Fibroblast of skin of left biceps (primary cell): ENCODE measurements at places on chromosomes 5 and 9.

DNA sequence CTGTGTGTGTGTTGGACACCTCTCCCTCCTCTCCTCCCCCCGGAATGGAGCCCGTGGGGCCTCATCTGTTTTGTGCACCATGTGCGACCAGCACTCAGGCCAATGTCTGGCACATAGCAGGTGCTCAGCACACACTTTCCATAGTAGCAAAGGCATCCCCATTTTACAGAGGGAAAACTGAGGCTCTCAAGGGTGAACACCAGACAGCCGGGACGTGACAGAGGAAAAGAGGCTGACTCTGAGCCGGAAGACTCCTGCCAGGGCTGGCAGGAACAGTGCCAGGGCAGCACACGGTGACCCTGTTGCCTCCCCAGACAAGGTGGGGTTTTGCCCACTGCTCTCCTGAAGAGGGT, 1.8 kb upstream of the AGPAT2 start:
- no peak for DNase-seq

DNA sequence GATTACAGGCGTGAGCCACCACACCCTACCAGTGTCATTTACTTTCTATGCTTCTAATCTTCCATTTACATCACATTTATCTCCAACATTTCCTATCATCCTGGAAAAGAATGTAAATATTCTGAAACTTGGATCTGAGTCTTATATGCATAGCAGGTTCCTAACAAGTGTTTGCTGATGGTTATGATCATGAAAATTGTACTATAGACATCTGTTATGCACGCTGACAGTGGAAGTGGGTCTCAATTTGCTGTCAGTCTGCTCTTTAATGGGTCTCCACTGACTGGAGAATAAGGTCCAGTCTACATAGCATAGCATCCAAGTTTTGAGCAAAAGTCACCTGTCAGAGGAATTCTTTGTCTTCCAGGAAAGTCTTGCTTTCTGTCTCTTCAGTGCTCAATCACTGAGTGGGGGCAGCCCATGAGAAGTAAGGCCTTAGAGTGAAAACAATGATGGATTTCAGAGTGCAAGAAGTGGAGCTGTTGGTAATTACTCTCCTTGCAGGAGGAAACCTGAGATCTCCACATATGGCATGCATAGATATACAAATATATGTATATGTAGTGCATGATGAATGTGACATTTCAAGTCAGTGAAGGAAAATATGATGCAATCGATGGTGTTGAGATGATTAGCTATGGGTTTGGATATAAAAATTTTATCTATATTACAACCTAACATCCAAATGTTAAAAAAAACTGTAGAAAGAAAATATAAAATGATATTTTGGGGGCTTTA, 29.2 kb upstream of the MSANTD3 start:
- no peak for DNase-seq

DNA sequence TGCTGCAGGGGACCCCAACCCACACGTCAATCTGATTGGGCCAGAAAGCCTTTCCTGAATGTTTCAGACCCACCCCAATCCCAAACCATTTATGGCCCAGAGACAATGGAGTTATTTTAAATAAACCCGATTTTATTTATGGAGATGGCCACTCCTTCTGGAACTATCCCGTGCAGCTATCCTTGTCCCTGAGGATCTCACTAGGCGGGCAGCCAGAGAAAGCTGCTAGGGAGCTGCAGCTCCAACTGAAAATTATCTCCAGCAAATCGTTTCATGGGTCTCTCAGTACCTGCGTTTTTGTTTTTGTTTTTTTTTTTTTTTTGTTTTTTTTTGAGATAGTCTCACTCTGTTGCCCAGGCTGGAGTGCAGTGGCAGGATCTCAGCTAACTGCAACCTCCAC, 23.0 kb downstream of the C1QTNF2 start:
- DNase-seq = no peak

- DNase-seq = no peak
These were observed 19.6 kb downstream of the PRUNE2 start for GRCh38 chr9:76886318-76886717.

DNA sequence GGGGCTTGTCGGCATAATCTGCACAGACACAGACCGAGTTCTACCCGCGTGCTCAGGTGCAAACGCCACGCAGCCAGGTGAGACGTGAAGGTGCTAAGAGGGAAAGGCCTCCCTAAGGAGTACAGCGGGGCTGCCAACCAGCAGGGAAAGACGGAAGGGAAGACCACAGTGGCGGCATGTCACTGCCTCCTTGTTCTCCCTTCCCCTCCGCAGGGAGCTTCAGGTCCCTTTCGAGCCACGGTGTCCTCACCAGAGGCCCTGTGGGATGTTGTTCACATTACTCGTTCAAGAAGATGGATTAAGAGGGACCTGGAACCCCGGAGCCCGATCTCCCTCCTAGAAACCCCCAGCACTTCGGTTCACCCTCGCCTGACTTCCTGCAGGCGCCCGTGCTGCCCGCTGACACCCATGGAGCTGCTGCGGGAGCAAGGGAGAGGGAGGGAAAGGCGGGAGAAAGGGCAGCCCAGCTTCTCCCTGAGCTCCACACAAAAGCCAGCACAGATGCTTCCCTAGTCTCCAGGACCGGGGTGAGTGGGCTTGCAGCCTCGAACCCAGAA, 686 bp downstream of the BRD9 start:
- no peak for DNase-seq

DNA sequence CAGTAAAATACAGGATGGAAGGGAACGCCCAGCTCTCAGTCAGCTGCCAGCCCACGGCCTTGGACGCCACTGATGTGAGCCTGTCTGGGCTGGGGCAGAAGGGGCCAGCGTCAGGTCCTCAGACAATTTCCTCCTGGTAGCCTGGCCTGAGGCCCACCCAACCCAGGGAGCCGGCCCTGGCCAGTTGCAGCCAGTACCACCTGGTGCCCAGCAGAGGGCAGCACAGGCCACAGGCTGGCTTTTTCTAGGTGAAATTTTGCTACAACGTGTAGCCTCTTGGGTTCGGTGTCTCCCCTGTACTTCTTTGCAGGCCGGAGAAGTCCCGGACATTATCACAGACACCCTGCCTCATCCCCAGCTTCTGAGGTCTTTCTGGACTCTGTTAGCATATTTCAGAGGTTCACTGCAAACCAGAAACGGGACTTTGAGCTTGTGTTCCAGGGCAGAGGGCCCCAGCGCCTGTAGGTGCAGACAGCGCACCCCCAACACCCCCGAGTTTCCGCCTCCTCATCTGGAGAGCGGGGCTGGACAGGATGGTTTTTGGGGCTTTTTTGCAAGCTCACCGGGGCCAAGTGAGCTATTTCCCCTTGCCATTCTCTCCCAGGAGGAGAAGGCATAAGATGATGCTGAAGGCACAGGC, 45.9 kb upstream of the KCNMB1 start:
- peak; percentile 10 for DNase-seq

- DNase-seq = no peak
These were observed 13.9 kb downstream of the ZNF346 start for GRCh38 chr5:177036443-177036842.

DNA sequence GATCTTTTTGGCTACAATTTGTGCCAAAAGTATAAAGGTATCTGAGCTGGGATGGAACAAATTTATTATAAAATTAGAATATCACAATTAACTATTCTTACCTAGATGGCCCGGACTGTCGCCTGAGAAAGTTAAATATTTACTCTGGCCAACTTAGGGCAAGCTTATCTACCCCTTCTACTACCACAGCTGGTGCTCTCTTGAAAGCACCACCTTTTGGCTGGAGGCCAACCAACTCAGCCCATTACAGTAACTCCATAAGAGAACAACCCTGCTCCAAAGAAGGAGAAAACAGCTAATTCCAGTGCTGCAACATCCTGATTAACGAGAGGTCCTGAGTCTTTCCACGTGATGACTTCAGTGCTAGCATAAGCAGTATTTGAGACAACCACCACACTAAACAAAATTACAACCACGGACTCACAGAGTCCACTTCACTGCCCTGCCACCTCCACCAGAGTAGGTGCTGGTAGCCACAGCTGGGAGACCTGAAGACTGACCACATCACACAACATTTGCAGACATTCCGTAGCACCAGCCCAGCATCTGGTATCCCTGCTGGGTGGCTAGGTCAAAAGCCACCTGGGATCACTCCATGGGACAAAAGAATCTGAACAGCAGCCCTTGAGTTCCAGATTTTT, 43.2 kb downstream of the RGMB start:
- no peak for DNase-seq
